ENCODE measurements at places on chromosomes 16 and 17.

DNA sequence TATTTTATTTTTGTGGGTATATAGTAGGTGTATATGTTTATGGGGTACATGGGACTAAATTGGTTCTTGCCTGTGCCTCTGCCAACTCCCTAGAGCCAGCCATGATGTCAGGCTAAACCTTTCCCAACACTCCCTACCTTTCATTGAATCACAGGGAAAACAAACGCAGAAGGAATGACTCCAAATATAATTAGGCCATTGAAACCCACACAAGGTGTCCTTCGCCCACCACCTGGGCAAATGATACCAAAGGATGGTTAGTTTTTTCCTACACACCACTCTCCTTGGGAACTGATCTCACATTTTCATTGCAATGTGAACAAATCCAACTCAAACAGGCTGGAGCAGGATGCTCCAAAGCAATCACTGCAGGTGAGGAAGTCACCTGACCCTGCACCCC, 27.5 kb downstream of the WSB1 start:
- no peak for DNase-seq

DNA sequence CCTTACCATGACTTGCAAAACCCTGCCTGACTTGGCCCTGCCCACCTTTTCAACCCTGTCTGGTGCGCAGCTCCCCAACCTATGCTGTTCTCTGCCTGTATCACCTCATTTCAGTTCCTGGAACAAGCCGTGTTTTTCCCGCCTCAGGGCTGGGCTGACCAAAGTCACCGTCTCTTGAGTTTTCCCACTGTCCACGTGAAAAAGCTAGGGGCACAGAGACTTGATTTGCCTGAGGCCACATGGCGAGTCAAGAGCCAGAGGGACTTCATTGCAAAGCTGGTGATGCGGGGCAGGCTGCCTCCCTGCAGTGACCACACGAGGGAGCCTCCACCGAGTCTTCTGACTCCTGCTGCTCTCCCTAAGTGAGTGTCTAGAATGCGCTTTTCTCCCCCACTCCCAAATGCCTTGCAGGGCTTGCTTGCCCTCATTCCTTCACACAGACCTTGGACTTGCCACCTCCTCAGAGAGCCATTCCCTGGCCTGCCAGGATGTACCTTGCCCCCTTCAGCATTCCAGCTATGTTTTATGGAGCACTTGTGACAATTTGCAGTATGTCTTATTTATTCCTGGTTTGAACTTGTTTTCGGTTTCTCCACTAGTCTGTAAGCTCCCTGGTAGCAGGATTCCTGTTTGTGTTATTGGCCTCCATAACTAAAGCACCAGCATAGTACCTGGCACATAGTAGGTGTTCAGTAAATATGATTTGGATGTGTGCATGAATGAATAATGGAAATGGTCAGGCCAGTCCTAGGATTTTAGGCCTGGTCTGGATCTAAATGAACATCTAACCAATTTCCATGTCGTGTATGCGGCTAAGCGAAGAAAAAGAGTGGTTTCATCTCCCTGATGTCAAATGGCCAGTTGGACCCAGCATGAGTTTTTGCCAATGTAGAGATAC, 252.3 kb downstream of the SNX29 start:
- no peak for DNase-seq

DNA sequence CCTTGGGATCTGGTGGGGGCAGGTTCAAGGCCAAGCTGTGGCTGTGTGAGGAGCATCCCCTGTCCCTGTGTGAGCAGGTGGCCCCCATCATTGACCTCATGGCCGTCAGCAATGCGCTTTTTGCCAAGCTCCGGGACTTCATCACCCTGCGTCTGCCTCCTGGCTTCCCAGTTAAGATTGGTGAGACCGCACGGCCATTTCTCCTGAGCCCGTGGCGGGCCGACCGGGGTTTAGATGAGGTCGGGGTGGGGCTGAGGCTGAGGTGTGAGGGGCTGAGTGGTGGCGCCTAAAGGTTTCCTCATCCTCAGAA, 10.7 kb downstream of the CORO6 start:
- no peak for DNase-seq

GRCh38 chr16:65624229-65624628, 502.4 kb upstream of the CDH11 start:
- no peak for DNase-seq

- no peak for DNase-seq
These were observed 595.8 kb upstream of the EEF2KMT start for GRCh38 chr16:5693426-5693825.

GRCh38 chr16:5072334-5073278, 963 bp downstream of the ALG1 start:
- DNase-seq = no peak

DNA sequence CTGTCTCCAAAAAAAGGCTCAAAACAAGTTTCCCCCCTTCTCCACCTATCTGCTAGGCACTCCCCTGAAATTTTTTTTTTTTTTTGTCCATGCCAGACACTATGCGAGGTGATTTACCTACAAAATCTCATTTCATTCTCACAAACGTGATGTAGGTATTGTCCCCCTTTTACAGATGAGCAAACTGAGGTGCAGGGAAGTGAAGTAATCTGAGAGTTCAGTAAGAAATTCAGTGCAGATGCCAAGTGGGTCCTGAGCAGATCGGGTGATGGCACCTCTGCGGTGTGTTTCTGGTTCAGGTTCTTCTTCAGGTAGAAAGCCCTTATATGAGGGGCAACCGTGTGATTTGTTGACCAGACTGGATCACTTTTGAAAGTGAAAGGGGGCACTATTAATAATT, 9.7 kb downstream of the TBKBP1 start:
- no peak for DNase-seq
